ENCODE measurements at places on chromosomes 12 and 14. TPM values are rescaled to one million over a fixed set of nuclear protein-coding genes. Genes with fewer than 3 reads are reported as not detected.

CD163 gene
- total RNA-seq: 120 TPM

TGM1 gene
- total RNA-seq: 1.7 TPM

DENND5B gene
- total RNA-seq: 4.7 TPM

DTD2 gene
- 120 TPM for total RNA-seq

TAS2R30 gene
- total RNA-seq: 3.6 TPM

HNF1A gene
- not detected for total RNA-seq

LMO3 gene
- 20.2 TPM for total RNA-seq

TAS2R8 gene
- not detected for total RNA-seq

TBC1D30 gene
- 53.0 TPM for total RNA-seq

MGP gene
- total RNA-seq: 3,618 TPM

ANKRD33 gene
- not detected for total RNA-seq

C1QL4 gene
- not detected for total RNA-seq

ARHGEF25 gene
- total RNA-seq: 47.8 TPM

IGF1 gene
- total RNA-seq: 73.5 TPM

SNAPC1 gene
- total RNA-seq: 2.7 TPM

RAPGEF3 gene
- 165 TPM for total RNA-seq
